ENCODE measurements at places on chromosomes 5 and 9.

DNA sequence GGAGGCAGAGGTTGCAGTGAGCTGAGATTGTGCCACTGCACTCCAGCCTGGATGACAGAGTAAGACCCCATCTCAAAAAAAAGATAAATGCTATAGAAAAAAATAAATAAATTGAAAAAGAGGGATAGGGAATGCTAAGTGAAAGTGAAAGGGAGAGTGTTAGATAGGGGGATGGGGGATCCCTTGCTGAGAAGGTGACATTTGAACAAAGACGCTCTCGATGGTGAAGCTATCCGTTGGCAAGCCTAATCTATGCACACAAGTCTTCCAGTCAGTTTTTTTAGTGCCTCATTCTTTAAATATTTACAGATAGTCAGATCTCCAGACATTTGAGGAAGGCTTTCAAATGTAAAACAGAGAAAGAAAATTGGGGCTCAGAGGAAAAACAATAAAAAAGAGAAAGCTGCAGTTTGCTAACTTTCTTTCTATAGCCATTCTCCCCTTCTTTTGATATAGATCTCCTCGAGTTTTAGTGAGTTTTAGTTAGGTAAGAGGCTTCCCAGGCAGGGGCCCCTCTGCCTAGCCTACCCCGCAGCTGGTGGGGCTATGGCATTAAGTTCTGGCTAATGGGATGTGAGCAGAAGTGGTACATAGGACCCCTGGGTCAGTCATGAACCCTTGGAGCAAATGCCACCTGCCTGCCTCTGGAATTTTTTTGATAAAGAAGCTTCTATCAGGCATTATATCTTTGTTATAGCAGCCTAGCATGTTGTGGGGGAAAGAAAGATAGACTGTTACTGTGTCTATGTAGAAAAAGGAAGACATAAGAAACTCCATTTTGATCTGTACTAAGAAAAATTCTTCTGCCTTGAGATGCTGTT is 12.0 kb downstream of the GLRX start:
- peak; percentile 54 for DNase-seq

- DNase-seq = no peak
These were observed 22.6 kb upstream of the MAMDC2 start for GRCh38 chr9:70020991-70021571.

DNA sequence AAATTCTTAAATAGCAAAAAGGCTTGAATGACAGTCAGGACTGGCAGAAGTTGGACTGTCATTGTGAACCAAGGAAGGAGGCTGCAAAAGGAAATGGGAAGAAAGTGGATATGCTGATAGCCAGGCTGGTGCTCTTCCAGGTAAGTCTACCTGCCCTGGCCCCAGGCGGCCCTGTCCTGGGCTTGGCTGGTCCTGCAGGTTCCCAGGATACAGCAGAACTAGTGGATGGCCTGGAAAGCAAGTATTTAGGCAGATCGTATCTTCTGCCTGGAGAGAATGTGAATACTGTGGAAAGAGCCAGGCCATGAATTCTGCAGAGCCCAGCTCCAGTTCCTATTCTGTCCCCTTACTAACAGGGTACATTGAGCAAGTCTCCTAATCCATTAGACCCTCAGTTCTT is 149.3 kb downstream of the SEC61B start:
- no peak for DNase-seq

DNA sequence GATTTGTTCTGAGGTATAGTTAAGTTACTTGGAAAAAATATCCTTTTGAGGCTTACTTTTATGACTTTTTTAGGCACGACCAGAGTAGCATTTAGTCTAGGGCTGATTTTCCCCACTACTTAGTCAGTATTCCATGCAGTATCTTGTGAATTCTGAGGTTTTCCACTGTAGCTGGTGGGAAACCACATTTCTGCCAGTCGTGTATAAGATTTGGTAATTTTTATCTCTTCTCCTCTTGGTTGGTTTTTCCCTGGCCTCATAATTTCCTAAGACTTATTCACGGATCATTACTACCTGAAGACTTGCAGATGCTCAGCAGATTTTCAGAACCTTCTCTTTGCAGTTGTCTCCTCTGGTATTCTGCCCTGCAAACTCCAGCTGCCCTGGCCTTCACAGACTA is 23.5 kb downstream of the MTREX start:
- DNase-seq = no peak

DNA sequence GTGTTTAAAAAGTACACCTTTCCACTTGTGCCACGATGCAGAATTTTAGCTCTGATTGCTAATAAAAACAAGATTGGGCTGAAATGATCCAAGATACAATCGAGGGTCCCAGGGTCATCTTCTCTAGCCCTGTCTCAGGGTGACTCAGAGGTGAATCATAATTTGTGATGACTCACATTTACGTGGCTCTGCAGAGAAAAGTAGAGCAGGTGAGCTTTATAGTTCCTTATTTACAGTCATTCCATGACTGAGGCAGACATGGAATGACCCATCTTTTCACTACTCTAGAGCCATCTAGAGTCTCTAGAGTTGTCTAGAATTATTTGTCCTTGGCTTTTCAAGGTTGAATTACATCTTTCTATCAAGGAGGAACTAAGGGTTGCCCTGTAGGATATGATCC is 155.2 kb downstream of the GAS1 start:
- DNase-seq = no peak

DNA sequence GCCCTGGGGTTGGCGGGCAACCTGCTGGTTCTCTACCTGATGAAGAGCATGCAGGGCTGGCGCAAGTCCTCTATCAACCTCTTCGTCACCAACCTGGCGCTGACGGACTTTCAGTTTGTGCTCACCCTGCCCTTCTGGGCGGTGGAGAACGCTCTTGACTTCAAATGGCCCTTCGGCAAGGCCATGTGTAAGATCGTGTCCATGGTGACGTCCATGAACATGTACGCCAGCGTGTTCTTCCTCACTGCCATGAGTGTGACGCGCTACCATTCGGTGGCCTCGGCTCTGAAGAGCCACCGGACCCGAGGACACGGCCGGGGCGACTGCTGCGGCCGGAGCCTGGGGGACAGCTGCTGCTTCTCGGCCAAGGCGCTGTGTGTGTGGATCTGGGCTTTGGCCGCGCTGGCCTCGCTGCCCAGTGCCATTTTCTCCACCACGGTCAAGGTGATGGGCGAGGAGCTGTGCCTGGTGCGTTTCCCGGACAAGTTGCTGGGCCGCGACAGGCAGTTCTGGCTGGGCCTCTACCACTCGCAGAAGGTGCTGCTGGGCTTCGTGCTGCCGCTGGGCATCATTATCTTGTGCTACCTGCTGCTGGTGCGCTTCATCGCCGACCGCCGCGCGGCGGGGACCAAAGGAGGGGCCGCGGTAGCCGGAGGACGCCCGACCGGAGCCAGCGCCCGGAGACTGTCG is 976 bp downstream of the RXFP3 start:
- DNase-seq = no peak

GRCh38 chr9:130451509-130452388 is 7.0 kb downstream of the ASS1 start:
- no peak for DNase-seq

DNA sequence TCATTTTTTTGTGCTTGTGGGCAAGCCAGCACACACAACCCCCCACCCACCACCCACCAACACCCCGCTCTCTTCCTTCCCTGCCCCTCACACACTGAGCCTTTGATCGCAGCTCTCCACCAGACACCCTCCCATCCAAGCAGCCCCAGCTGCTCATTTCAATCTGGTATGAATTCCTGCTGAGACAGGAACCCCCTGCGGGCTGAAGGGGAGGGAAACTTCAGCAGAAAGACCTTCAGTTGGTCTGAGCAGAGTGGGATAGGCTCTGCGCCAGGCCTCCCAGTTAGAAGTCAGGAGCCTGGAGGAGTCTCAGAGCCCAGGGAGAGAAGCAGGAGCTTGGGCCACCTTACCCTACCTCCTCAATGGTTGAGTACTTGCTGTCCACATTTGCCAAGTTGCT is 7.2 kb downstream of the PCDHGC5 start:
- no peak for DNase-seq

DNA sequence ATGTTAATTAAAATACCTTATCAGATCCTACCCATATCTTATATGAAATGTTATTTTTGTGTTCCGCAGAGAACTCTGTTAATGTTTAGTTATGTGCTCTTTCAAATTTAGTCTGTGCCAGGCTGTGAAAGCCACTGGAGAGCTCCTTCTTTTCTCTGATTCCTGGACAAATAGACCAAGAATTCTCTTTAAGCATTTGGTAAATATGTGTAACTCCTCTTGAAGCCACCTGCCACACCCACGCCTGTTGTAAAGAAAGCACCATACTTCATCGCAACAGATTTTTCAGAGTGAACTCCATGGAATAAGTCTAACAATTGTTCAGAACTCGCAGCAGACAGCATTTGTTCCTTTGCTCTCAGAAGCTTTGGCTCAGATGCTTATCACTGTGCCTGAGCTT is 301.1 kb downstream of the FAM170A start:
- DNase-seq = no peak

- no peak for DNase-seq
These were observed 474.9 kb upstream of the CDH10 start for GRCh38 chr5:25119650-25120049.

GRCh38 chr5:170691657-170692056 is 91.9 kb upstream of the GABRP start:
- DNase-seq = no peak

GRCh38 chr5:173451031-173451430 is 122.8 kb upstream of the STC2 start:
- DNase-seq = no peak

DNA sequence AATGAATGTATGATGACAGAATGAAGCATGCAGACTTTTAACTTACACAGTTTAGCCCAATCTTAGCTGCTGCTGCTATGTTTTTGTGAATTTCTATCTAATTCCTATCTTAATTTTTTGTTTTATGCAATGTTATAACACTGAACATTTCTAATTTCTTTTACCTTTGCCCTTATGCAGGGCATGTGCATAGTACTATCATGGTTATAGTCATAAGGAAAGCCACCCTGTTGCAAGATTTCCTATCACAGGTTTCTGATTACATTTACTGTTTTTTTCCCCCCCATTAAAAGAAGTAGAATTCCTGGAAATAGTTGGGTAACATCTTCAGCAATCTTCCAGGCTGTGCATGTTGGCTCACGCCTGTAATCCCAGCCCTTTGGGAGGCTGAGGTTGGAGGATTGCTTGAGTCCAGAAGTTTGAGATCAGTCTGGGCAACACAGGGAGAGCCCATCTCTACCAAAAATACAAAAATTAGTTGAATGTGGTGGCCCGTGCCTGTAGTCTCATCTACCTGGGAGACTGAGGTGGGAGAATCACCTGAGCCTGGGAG is 164.4 kb downstream of the KDM4C start:
- no peak for DNase-seq

- DNase-seq = no peak
These were observed 11.9 kb upstream of the TNIP1 start for GRCh38 chr5:151092762-151093161.

GRCh38 chr5:172904643-172905345 is 54.4 kb upstream of the RPL26L1 start:
- no peak for DNase-seq

DNA sequence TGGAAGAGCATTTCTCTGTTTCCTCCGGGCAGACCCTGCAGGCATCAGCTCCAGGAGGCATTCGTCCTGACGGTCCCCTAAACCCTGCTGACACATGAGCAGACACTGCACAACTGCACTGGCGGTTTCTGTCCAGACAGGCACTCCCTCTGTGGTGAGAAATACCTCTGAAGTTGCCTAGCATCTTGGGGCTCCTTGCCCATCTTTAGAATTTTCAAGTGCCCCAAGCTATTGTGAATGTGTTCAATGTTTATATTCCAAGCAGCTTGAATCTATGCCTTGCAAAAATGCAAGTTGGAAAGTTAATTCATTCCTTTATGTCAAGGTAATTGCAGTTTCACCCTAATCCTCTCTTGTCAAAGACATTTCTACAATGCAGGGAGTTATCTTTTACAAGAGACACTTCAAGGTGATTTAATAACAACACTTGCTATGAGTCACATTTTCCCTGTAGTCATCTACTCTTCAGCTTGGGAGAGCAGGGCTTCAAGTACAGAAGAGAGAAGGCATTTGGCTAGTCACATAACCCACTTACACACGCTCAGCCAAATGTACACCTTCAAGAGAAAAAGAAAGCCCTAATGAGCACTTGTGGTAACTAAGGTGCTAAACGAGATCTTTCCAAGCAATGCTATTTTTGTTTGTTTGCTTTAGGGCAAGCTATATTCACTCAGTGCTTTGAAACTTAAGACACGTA is 302.5 kb downstream of the MLLT3 start:
- DNase-seq = no peak

- no peak for DNase-seq
These were observed 16.1 kb downstream of the SNX18 start for GRCh38 chr5:54533541-54534190.

- DNase-seq = no peak
These were observed 555.3 kb upstream of the ZNF608 start for GRCh38 chr5:125301711-125302110.

- DNase-seq = no peak
These were observed 19.5 kb upstream of the RPL26L1 start for GRCh38 chr5:172939611-172940267.

DNA sequence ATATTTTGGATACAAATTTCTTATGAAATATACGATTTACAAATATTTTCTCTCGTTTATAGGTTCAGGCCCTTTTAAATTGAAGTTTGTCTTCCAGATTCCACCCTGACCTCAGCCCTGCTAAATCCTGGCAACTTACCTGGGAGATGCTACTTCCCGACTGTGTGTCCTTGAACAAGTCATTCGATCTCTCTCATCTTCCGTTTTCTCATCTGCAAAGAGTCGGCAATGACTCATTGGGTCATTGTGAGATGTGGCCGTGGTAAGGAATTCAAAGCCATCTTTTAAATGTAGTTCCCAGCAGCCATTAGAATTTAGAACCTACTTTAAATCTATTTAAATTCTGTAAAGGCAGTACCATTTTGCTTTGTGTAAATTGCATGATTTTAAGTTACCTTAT is 72.5 kb downstream of the LHX2 start:
- DNase-seq = no peak

DNA sequence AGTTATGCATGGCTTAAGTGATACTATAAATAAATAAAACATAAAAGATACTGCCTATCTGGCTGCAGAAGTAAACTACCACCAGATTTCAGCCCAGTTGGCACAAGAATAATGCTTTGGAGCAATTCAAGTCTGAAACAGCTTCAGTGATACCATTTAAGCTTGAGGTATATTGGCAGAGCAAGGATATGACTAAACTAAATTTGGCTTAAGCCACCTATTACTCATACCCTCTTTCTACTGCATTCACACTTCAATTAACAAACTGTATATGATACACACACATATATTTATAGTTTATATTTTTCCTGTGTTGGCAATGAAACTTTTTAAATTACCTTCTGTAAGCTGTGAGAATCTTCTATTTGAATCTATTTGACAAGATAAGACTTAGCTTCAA is 431.9 kb downstream of the ANXA1 start:
- DNase-seq = no peak

DNA sequence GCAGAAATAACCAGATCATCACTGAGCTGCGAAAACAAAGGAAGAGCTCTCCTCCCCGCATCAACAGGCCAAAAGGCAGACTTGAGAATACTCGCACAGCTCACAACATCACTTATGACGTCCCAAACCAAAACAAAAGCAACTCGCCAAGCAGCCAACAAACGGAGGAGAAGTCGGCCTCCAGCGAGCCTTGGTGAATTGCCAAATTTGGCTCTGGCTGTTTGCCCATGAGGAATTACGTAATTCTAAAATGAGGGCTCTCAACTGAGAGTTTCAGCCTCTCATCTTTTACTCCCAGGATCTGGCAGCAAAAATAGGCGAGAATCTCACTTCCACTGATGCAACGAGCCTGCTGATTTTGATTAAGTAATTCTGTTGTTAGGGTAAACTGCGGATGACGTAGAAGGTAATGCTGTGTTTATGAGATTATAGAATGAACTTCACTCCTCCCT is 51.7 kb upstream of the SEMA6A start:
- no peak for DNase-seq

- no peak for DNase-seq
These were observed 132.1 kb downstream of the PDZD2 start for GRCh38 chr5:31770998-31771397.

All from vagina (tissue), 2 donors.